ENCODE measurements at places on chromosomes 1 and 21.

DNA sequence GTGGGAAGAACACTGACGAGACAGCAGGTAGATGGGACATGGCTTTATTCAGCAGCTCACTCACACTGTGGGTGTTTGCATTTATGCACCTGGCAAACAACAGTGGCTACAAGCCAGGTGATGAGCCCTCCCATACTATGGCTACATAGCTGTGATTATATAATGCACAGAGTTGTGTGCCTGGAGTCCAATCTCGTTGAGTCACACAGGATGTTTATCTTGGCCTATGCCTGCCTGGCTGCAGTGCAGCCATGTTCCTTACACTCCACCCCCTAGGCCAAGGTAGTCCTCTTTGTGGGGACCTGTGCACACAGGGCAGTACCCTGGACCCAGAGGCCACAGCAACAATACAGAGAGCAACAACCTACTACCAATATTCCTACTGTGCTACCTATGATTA, 1643.8 kb downstream of the MRPL39 start:
- no peak for DNase-seq

- DNase-seq, result no peak
Observed at GRCh38 chr1:180585994-180586359, 27.2 kb downstream of the OVAAL start.

DNA sequence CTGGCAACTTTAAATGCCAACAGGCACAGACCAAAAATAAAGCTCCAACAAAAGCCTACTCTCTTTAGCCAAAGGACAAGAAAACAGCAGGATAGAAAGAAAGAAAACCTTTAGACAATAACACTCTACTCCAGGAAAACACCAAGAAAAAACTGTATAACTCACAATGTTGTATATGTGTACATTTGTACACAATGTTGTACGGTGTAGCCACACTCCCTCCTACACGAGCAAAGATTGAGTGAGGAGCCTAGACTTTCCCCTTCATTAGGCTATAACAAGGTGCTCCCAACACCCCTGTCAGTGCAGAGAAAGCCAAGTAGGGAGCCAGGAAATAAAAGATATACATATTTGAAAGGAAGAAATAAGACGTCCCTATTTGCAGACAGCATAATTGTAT, 24.0 kb downstream of the GJA4 start:
- DNase-seq, result no peak

GRCh38 chr1:46444466-46444865, 45.2 kb upstream of the DMBX1 start:
- DNase-seq, result no peak

DNA sequence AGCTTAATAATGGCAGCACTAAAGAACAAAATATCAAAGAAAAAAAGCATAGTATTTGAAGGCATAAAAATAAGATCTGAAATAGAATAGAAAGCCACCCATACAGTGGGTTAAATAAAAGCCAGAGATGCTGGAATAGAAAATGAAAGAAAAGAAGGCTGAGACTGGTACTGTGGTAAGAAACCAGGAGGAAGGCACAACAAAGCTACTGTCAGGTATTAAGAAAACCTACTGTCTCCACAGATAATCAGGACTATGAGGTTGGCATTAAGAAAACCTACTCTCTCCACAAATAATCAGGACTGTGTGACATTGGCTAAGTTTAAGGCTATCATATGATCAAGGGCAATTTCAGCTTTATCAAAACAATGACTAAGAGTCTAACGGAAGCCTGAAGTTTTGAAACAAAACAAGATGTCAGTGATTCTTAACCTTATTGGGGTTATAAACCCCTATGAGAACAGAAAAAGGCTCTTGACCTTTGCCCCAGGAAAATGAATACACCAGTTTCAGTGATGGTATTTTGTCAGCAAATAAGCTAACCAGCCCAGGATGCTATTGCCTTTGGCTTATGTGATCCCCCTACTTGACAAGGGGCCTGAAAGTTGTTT, 24.4 kb downstream of the MCOLN2 start:
- no peak for DNase-seq

GRCh38 chr1:151047591-151047924, at the start of gene C1orf56:
Gene C1orf56, plus strand, starts transcription at chr1:151047751. Its CDS starts 97 bp downstream, at chr1:151047848.
- no peak for DNase-seq

- DNase-seq, result no peak
Observed at GRCh38 chr1:35558374-35559316, 1.0 kb downstream of the NCDN start.

GRCh38 chr1:115717541-115717940, 51.0 kb downstream of the CASQ2 start:
- DNase-seq, result no peak

- no peak for DNase-seq
Observed at GRCh38 chr1:22117851-22118250, 25.0 kb downstream of the WNT4 start.

DNA sequence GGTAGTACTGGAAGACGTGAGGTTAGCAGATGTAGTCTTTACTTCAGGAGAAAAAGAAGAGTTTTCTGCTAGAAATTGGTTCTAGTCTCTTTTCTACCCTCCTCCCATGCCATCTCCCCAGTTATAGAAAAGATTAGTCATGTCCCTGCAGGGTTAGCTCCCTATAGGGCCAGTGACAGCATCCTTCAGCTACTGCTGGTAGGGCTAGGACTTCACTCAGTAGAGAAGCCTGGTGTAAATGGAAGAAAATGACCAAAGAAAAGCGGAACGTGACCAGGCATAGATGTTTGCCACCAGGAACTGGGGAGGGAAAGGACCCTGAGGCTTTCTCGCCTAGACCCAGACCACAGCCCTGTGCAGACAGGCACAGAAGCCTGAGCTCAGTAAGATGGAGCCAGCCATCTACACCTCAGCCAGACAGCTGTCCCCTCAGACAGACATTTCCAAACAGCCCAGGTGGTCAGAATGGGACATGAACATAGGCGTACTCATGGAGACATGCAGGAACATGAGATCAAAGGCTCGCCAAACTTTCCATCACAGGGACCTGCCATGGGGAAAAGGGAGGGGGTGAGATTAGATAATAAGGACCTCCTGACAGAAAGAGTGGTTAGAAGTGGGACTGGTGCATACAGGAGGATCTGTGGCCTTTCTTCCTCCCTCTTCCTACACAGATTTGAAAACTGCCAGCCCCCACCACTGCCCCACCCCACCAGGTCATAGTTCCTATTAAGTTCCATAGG, 23.5 kb upstream of the SLAMF9 start:
- no peak for DNase-seq

GRCh38 chr1:20472860-20473711, 12.9 kb downstream of the CAMK2N1 start:
- DNase-seq, result no peak

DNA sequence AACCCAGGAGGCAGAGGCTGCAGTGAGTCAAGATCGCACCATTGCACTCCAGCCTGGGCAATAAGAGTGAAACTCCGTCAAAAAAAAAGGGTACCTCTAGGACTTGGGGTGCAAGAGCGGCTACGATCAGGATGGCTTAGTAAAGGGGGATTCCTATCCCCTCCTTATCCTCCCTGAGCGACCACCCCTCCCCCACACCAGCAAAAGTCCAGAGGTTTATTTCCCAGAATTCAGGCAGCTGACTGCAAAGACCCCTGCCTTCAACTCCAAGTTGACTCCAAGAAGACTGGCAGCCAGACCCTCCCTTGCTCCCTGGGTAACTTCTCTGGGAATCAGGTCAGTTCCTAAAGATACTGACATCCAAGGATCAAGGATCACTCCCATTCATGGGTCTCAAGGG, 12.4 kb upstream of the PRDM16 start:
- no peak for DNase-seq

GRCh38 chr1:55203064-55203463, 12.1 kb downstream of the USP24 start:
- DNase-seq, result no peak

- DNase-seq, result no peak
Observed at GRCh38 chr1:9281071-9281827, 11.4 kb upstream of the SPSB1 start.

- DNase-seq, result no peak
Observed at GRCh38 chr1:55007625-55008024, 8.9 kb downstream of the BSND start.

- no peak for DNase-seq
Observed at GRCh38 chr1:175225805-175226129, 33.2 kb upstream of the KIAA0040 start.

- DNase-seq, result no peak
Observed at GRCh38 chr1:29579821-29580425, 343.6 kb downstream of the PTPRU start.

- no peak for DNase-seq
Observed at GRCh38 chr1:151175863-151176262, at the start of gene TMOD4. Gene TMOD4, minus strand, starts transcription at chr1:151175981. Its CDS starts 1,106 bp downstream, at chr1:151174875.

DNA sequence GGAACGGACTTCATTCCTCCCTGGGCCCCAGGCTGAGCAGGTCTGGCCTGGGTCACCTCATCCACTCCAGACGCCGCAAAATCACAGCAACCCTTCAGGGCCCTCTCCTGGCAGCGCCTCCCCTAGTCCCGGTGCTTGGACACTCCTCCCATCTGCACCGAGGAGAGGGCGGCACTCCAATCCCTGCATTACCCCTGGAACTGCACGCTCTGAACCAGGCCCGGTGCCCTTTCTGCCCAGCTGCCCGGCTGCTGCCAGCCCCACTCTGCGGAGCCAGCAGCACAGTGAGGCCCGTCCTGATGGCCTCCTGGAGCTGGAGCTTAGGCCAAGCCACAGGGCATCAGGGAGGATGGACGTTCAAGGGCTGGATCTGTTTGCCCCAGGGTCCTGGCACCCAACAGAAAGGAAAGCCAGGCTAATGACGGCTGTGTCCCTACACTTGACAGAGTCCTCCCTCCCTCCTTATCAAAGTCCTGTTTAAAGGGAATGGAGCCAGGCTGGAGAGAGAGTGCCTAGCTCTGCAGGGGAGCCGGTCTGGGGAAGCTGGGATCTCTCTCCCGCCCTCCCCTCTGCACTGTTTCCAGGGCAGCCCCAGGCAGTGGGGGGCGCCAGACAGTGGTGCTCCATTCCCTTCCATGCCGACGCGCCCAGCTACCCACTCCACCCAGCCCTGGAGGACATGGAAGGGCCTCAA, 12.7 kb downstream of the COL6A2 start:
- no peak for DNase-seq

DNA sequence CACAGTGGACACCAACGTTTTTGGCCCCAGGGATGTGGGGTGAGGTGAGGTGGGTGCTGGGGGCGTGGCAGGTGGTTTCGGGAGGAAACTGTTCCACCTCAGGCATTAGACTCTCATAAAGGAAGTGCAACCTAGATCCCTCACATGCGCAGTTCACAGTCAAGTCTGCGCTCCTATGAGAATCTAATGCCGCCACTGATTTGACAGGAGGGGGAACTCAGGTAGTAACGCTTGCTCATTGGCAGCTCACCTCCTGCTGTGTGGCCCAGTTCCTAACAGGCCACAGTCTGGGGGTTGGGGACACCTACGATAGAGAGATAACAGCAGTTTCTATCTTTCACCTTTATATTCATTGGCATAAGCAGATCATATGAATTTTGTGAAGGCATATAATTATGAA, 347.1 kb downstream of the VAV3 start:
- no peak for DNase-seq

DNA sequence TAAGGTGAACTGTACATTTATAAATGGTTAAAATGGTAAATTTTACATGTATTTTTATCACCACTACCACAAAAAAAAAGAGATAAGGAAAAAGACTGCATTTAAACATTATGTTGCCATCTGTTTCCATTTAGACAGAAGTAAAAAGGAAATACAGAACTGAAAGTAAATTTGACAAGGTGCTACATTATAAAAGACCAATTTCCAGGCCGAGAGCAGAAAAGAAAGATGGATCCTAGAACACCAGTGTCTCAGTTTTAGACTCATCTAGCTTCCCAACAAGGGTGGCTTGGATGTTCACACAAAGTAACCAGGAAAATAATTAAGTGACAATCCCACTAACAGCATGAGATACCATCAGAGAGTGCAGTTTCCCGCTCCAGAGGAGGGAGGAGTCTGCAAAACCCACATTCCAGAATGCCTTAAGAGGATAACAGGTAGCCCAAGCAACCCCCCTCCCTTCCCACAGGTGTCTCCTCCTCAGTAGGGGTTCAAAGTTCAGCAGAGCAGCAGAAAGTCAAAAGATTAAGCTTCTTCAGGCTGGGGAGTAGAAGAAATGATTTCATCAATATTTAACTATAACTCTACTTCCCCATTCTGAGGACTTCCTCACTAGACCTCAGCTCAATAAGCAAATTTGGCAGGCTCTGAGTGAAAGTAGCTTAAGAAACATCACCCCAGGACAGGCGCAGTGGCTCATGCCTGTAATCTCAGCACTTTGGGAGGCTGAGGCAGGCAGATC, 11.8 kb downstream of the TPM3 start:
- no peak for DNase-seq

DNA sequence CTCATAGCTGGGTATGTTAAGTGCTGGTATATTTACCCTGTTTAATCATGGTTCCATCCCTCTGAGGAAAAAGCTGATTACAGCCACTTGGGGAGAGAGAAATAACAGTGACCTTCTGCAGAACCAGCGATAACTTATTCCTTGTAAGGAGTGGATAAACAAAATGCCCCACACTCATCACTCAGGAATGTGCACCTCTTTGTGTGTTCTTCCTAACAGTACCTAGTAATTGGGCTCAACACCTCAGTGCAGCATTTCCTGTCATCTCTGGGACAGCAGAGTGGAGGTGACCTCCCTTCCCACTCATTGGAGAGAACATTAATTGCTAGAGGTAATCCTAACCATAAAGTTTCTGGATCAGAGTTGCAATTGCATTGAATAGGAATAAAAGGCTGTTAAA, 112.5 kb upstream of the F3 start:
- no peak for DNase-seq

DNA sequence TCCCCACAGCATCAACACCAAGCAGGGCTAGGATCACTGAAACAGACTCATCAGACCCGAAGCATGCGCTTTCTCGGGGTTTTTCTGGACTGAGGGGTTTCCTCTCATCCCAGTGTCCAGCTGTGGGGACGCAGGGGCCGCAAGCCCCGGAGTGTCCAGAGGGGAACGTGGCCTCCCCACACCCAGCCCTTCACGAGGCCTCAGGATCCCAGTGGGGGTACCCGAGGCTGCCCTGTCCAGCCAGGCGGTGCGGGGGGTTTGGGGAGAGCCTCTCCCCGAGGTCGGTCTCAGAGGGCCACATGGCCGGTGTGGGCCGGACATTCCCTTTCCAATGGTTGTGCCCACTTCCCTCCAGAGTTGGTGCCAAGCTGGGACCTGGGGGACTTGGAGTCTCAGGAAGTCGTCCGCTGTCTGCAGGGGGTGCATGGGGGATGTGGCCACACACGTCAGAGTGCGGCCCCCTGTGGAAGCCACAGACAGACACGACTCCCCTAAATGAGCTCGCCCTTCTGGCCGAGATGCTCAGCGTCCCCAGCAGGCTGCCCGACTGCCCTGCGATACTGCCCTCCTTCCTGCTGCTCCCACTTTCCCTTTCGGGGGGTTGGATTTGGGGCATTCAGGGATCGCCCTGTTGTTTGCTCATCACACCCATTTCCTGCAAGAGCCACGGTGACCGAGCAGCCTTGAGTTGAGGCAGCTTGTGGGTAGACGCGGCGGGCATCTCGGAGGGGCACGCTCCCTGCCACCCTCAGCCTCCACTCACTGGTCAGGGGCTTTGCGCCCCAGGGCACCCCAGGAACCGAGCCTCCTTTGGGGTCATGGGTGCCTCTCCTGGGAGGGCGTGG, 4.1 kb downstream of the COL6A1 start:
- DNase-seq, result no peak
